ENCODE measurements at places on chromosomes 5 and 9. TPM values are rescaled to one million over a fixed set of nuclear protein-coding genes. Genes with fewer than 3 reads are reported as not detected.

DNA sequence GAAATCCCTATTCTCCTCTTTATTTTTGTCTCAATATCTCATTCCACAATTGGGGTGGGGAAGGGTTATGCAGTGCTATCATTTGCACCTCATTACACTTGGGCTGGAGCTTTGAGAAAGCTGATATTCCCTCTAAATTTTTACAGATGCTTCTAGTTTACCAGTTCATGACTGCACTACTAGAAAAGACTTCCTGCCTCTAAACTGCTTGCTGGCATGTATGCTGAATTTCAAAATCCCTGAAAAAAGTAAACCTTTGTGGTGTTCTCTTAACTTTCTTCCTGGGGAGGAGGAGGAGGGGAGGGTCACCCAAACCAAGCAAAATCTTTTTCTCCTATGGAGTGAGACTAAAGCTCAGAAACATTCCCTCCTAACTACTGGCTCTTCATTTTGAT, 45.1 kb downstream of the BNC2 start:
- no peak for DNase-seq

Gene RETREG1
- 49.7 TPM for total RNA-seq

Gene TICAM2
- 3.6 TPM for total RNA-seq

- no peak for DNase-seq
These were observed 674.4 kb downstream of the PRR16 start for GRCh38 chr5:121138495-121138907.

- DNase-seq, result no peak
These were observed 163.9 kb upstream of the SH3GL2 start for GRCh38 chr9:17414986-17415385.

GRCh38 chr5:84370176-84370575, 14.5 kb downstream of the EDIL3 start:
- no peak for DNase-seq

GRCh38 chr9:21153336-21154017, 11.8 kb upstream of the IFNW1 start:
- peak; percentile 35 for DNase-seq

Gene TPPP
- total RNA-seq, result 0.94 TPM

DNA sequence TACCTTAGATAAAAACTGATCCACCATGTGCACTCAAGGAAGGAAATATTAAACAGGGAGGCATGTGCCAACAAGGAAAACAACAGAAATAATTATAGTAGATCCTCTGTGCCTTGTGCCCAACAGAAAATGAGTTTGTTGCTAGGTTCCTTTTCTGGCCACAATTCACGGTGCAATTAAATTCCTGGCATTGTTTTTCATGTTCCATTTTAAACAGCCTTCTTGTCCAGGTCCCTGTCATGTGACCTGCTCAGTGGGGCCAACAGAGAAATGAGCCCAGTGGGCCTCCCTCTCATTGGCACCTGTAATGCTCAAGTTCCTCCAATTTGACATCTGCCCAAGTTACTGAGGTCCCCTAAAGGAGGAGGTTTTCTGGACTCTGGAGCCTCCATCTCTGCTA, 56.5 kb downstream of the SPOCK1 start:
- no peak for DNase-seq

Gene PIP5KL1
- 12.1 TPM for total RNA-seq

- no peak for DNase-seq
These were observed 76.6 kb downstream of the ACTBL2 start for GRCh38 chr5:57405984-57406383.

Gene GBGT1
- 0.83 TPM for total RNA-seq

- peak; percentile 89 for DNase-seq
These were observed 89.9 kb upstream of the CLINT1 start for GRCh38 chr5:157948738-157949410.

Gene TLX3
- not detected for total RNA-seq

Gene SLC25A48
- total RNA-seq, result not detected

DNA sequence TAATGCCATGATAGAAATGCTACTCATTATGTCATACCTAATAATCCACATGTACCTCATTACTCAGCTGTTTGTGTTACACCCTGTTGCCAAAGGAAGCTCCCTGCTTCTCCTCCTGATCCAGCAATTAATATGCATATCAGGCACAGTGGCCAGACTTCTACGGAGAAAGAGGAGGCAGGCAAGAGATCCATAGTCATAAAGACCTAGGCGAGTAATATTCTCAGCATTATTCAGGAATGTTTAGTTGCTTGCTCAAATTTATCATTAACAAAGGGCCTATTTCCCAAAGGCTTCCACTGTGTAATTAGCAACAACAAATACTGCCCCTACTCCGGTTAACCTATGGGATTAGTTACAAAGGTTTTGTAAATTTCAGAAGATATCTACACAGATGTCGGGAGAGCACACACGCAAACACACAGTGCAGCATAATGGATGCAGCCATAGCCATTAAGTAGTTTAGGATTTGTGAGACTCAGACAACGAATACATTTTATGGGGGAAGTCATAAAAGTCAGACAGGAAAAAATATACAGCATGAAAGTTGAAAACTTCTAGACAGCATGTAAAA, 192.6 kb downstream of the EFNA5 start:
- no peak for DNase-seq

Gene INSL4
- not detected for total RNA-seq

GRCh38 chr5:146395193-146395592, 51.9 kb upstream of the TCERG1 start:
- no peak for DNase-seq

- no peak for DNase-seq
These were observed 151.7 kb upstream of the ANKH start for GRCh38 chr5:15023266-15023665.

Gene TSLP
- 20.1 TPM for total RNA-seq

- DNase-seq, result peak; percentile 11
These were observed 92.5 kb upstream of the CPEB4 start for GRCh38 chr5:173795601-173796000.

DNA sequence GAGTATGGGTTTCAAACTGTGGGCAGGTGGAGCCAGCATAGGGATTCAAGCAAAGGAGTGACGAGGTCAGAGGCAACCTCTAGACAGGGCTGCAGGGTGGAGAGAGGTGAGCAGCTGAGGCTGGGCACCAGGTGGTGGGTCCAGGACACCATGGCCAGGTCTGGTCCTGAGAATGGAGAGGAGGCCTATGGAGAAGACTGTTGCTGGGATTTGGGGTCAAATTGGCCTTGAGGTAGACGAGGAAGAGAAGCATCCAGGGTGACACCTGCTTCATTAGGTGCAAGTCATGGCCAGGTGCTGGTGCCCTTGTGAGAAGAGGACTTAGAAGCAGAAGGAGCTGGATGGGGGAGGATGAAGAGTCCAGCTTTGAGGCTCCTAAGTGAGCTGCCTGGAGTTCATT, 99.6 kb downstream of the NSG2 start:
- DNase-seq, result no peak

Gene SAXO1
- total RNA-seq, result not detected

- DNase-seq, result no peak
These were observed 28.4 kb upstream of the FAM120A start for GRCh38 chr9:93422977-93423616.

Gene PCDH1
- total RNA-seq, result 55.6 TPM

GRCh38 chr5:65866837-65867521, 59.4 kb upstream of the ERBIN start:
- DNase-seq, result no peak

DNA sequence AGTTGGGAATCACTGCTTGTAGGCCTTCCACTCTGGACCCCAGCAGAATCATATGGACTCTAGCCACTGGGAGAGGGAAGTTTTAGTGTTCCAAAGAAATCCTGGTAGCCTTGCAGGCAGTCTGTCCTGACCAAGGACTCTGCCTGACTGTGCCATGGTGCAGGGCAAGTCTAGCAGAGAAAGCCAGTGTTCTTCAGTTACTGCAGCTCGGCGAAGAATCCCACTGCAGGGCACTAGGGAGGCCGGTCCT, 20.3 kb upstream of the MATR3 start:
- DNase-seq, result no peak

- peak; percentile 27 for DNase-seq
These were observed 412.7 kb downstream of the ACTL7B start for GRCh38 chr9:108443019-108443633.

DNA sequence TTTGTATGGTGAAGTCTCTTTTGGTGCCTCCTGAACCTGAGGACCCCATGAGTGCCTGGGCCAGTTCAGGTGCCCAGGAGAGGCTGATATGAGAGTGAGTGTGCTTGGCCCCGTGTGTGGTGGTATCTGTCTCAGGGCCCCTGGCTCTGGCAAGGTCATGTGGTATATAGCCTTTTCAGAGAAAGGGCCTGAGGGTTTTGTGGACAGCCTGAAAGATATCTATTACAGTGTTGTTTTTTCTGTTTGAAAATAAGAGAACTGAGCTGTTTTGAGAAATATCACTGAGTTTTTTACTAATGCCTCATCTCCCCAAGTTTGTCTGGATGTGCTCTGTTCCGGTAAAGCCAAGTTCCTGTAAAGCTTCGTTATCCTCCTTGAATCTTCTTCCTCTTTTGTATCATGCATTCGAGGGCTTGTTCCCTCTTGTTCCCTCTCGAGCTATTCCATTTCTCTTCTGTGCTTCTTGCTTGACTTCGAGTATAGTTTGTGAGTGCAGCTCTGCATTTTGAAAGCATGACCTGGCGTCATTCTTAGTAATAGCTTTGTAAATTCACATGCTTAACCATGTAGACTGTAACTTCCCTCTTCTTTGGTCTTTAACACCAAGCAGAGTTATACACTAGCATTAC, 122.3 kb downstream of the MAST4 start:
- DNase-seq, result no peak

- DNase-seq, result no peak
These were observed 29.6 kb upstream of the GLRA1 start for GRCh38 chr5:151954255-151954654.

- DNase-seq, result no peak
These were observed 111.8 kb downstream of the UNC13B start for GRCh38 chr9:35273591-35273990.

DNA sequence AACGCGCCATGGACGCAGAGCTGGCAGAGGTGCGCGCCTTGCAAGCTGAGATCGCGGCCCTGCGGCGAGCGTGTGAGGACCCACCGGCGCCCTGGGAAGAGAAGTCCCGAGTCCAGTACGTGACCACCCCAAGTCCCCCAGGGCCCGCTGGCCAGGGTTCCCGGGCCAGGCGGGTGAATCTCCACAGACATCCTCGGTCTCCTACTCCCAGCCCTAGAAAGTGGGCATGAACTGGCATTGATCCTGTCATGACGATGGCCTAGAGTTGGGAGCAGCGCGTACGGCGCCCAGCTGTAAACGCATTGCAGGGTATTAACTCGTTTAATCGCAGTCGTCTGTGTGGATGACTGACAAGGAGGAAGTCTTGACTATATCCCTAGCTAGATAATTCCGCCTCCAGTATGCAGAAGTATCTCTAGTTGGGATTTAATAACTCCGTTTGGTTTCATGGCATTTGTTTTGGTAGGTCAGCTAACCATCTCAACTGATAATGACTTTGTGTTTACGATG, 293 bp downstream of the CENPP start:
- DNase-seq, result no peak

Gene MRPS30
- 68.7 TPM for total RNA-seq

GRCh38 chr9:5112109-5112592, 73.3 kb downstream of the INSL6 start:
- DNase-seq, result no peak

DNA sequence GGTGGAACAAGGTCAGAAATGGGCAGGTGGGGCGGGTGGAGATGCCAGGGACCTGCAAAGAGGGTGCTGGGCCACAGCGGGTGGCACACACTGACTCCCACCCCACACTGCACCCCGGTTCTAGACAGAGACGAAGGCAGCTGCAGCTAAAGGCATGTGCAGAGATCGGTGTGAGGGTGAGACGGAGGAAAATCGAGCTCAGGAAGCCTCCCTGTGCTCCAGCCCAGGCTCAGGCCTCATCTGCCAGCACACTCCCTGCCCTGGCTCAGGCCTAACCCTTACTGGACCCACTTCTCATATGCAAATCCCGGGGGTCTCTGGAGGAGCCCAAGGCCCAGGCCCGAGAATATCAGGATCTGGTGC, 130.8 kb upstream of the PPP1R26 start:
- DNase-seq, result no peak

DNA sequence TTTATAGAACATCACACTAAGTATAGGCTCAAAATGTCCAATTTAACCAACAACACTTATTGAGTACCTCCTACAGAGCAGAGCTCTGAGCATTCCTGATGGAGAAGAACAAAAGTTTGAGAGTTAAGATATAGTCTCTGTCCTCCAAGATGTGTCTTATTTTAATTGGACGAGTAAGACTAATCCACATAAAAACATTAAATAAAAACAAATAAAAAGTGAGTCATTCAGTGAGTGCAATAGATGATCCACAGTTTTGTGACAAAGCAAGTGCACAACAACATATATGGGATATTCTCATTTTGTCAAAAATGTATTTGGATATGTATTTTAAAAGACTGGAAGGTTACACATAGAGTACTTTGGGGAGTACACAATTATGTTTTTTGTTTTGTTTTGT, 277.4 kb downstream of the FBXL17 start:
- no peak for DNase-seq

DNA sequence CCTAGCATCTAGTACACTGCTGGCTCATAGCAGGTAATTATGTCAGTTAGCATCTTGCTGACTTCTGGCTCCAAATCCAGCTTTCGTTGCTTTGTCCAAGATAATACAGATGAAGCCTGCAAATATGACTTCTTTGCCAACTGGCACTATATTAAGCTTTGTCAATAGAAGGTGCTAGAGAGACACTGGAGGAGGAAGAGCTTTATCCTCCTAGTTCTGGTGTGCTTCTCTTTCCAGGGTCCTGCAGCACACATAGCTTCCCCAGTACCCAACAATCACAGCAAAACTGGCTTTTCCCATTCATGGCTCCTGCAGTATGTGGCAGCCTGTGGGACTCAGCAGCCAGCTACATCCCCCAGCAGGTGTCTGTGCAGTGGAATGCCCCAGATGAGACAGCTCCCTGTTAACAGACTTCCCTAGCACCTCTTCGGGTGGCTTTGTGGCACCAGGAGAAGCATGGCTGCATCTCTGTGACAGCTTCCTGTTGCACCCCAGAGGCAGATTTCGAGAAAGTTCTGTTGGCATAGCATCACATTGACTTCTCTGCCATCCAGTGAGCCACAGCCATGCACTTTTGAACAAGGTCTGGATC, 147.8 kb downstream of the OXCT1 start:
- DNase-seq, result no peak

- DNase-seq, result peak; percentile 19
These were observed 475 bp downstream of the WDR5 start for GRCh38 chr9:134136118-134136995.

GRCh38 chr5:107937651-107938355, 267.1 kb upstream of the EFNA5 start:
- DNase-seq, result no peak
